Suprapubic skin (tissue), 4 donors: ENCODE measurements at places on chromosomes 1 and 21.
A peak's percentile ranks its signal among the peaks of the same experiment; 100 is the strongest.

DNA sequence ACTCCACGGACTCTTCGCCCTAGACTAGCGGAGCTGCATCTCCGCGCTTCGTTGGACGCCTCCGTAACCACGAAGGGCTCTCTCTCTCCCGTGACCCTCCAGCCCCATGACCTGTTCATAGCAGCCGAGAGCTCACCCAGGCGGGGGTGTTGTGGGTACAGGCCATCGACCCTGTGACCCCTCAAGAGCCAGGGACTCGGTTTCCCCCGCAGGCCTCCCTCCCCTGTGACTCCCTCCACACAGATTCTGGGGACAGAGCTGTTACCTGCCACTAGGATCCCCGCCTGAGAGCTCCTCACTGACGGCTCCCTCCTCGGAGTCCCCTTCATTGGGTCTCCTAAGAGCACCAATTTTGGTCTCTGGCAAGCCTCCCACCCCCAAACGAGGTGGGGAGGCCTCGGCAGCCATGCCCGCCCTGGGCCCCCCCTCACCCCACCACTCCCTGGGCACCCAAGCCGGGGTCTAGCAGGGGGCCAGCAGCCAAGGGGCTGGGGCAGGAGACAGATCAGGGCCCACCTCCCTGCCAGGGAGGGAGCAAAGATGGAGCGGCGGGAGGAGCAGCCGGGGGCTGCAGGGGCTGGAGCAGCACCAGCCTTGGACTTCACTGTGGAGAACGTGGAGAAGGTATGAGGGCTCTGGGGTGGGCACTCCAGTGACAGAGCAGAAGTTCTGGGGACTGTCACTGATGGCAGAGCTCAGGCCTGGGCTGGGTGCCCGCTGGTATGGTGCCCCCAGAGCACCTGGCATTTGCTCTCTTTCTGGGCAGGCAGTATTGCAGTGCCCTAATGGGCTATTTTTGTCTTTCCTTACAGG is 517 bp downstream of the IPO13 start:
- DNase-seq, result no peak

DNA sequence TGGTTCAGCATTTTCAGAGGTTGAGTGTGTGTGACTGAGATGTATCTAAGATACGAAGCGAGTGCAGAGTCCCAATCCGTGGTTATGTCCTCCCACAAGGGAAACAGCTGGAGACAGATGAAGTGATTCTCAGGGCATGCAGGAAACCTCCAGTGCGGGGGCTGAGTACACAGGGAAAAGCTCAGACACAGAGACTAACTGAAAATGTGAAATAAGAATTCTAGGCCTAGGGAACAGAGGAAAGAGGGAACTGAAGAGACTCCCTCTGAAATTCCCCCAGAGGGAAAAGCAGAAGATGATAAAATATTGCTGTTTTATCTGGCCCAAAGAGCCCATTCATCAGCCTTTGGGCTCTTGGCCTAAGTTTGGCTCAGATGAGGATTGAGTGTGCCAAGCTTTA is 116.8 kb downstream of the LRRC53 start:
- no peak for DNase-seq

DNA sequence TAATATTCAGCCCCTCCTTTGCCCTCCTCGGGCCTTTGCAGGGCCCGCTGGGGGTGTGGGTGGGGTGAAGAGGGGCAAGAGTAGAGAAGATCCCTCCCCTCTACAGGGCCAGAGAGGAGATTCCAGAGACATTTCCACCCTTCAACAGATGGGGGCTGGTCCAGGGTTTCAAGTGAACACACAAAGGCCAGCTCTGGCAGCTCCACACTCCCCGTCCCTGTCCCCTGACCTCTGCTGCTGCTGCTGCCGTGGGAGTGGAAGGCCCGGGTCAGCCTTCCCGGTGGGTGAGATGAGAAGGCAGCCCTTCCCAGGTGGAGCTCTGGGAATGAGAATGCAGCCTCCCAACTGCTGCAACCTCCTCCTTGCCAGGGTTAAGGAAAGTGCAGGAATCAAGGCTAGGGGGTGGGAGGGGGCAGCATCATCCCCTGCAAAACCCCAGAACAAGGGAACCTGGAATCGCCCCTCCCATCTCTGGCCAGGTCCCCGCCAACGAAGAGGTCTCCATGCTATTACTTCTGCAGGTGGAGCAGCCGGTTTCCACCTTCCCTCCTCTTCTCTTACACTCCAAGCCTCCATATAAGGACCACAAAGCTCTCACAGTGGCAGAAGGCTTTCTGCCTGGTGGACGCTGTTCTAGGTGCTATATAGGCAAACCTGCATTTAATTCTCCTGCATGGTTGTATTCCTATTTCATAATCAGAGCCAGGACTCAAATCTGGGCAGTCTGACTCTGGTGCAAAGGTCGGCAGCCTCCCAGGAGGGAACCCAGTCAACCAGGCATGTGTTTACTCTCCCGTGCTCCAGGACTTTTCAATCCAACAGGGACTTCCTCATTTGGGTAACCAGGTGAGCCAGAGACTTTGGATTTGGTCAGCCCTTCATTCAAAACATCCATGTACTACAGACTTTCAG is 22.9 kb upstream of the ARHGEF10L start:
- no peak for DNase-seq

DNA sequence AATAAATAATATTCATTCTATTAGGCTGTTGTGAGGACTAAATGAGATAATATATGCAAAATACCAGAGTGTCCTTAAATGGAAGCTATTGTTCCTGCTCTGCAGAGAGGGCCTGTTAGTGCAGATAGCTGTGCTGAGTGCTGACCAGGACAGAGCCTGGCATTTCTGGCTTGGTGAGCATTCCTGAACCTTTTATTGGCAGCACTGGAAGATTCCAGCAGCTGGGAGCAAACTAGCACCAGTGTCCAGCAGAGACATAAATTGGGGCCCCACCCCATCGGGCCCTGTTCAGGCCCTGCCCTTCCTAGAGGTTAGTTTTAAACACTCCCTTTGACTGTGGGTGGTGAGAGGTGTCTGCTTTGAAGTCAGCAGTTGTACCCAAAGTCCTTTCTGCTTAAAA is 85.9 kb upstream of the GADD45A start:
- no peak for DNase-seq

GRCh38 chr1:33057095-33057494 is 20.4 kb upstream of the AK2 start:
- DNase-seq, result no peak

GRCh38 chr1:55579332-55580001 is 364.3 kb upstream of the USP24 start:
- no peak for DNase-seq

- DNase-seq, result no peak
These were observed 122.2 kb upstream of the ADGRL4 start for GRCh38 chr1:79128722-79129121.

DNA sequence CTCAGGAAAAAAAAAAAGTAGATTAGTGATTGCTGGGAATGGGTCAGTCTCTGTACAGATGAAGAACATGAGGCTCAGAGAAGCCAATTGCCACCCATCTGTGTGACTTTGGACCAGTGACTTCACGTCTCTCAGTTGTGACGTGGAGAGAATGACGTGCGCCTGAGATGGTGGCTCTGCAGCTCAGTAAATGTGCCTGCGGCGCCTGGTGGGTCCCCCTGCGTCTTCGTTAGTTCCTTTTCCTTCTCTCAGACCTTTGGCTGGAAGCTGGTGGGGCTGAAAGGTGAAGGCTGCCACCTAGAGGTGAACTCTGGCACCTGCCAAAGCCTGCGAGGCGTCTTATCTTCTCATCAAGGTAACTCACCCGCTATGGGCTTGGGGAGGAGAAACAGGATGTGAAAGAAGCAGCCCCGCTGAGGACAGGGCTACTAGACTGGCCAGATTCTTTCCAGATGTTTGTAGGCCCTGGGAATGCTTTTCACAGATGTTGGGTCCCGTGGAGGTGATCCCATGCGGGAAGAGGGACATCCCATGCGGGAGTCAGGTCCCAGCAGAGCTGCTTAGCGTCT is 8.7 kb upstream of the E2F2 start:
- peak; percentile 92 for DNase-seq

DNA sequence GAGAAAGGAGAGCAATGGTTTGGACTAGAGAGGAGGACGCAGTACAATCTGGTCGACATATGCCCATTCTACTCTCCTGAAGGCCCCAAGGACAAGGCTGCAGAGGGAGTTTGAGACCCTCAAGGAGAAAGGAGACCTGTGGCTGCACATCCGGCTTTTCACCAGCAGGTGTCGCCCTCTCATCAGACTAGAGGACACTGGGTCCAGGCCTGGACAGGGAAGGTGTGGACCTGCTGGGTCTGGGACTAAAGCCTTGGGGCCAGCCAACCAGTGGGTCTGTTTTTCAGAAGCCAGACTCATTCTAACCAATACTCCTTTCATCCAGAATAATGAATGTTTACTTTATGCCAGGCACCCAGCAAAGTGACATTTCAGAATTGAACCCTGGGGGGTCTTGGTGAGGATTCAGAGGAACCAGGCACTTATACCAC is 5.0 kb downstream of the SRARP start:
- peak; percentile 91 for DNase-seq

DNA sequence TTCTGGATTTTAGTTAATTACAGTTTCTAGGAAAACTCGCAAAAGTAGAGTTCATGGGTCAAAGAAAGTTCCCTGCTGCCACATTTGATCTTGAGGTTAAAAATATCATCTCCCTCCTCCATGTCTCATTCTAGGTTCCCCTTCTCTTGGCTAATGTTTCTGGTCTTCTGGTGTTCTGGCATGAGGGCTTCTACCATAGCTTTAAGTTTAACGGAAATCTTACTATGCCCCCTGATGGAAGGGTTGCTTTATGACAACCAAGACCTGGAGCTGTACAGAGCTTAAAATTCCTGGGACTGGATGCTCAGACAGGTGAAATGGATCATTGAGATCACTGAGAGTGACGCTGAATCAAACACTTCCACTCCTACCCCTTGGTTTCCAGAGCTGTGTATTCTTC is 1881.7 kb downstream of the MRPL39 start:
- DNase-seq, result no peak

- no peak for DNase-seq
These were observed 6.2 kb upstream of the TRIM45 start for GRCh38 chr1:117127795-117128194.

DNA sequence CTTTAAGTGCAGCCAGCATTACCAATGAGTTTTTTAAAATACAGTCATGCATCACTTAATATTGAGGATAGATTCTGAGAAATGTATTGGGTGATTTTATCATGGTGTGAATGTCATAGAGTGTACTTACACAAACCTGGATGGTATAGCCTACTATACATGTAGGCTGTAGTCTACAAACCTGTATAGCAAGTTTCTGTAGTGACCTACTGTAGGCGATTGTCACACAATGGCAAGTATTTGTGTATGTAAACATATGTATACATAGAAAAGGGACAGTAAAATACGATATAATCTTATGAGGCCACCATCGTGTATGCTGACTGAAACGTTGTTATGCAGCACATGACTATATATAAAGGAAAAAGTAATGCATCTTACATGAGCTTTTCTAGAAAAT is 48.2 kb downstream of the RPE65 start:
- DNase-seq, result no peak

- peak; percentile 68 for DNase-seq
These were observed 459.2 kb upstream of the RUNX1 start for GRCh38 chr21:35508139-35508888.

GRCh38 chr1:171480035-171480434 is 5.3 kb upstream of the PRRC2C start:
- no peak for DNase-seq

- no peak for DNase-seq
These were observed 844 bp downstream of the ADAMTS5 start for GRCh38 chr21:26965907-26966581.

DNA sequence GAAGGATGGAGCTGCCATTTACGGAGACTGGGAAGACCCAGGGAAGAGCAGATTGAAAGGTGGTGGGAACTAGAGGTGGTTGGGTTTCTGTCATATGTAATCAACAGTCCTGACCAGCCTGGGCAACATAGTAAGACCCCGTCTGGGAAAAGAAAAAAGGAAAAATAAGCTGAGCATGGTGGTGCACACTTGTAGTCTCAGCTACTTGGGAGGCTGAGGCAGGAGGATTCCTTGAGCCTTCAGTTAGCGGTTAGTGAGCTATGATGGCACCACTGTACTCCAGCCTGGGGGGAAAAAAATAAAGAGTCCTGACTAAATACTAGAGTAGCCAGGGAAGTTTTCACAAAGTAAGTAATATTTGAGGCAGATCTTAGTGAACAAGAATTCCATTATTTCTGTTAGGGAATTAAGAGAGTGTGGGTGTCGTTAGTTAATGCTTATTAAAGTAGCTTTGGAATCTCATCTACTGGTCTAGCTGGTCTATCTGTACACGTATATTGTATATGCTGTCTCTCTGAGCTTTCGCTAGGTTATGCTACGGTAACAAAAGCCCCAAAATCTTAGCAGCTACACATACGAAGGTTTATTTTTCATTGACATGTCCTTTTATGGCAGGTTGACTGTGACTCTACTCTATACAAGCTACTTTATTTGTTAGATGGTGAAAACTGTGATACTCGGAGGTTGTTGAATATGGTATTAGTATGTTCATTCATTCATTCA is 4.4 kb downstream of the NBPF1 start:
- DNase-seq, result no peak

DNA sequence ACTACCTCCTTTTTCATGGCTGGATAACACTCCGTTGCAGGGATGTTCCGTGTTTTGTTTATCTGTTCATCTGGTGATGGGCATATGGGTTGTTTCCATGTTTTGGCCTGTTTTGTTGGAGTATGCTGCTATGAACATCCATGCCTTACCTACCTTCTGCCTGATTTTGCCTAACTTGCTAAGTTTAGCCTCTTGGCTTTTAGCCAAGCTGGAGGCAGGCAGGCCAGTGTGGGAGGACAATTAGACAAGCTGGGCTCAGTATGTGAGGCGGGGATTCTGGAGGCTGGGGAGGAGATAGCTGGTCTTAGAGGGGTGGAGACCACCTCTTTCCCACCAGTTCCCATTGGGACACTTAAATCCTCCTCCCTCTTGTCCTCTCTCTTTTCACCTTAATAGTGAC is 98.4 kb upstream of the WNT4 start:
- DNase-seq, result no peak

DNA sequence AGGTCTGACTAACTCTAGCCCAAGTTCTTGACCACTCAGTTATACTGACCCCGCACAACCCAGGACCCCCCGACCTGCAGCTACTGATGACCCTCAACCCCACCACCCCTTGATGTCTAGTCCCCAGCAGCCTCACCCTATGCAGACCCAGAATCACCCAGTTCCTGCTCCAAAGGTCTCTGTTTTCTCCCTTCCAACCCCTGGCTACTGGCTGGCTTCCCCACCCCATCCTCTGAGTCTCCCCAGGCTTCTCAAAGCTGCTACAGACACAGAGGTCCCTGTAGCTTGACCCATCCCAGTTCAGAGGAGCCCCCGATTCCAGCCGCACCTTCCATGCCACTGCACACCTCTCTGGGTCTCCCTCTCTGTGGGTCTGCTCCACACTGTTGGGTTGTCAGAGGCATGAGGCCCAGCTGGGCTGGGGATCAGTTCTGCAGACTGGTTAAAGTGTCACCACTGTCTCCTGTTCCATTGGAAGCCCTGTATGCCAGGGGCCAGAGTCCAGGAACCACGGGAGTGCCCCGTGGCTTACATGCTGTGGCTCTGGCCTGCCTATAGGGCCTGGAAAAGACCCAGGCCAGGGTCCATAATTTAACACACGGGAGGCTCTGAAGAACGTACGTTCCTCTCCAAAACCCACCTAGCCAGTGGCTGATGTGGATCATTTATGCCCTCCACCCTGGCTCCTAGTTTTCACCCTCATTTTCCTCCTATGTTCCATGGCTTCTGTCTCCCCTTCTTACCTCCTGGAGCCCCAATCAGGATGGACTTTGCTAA is 497 bp downstream of the PKLR start:
- no peak for DNase-seq
